CD4-positive, alpha-beta T cell treated with Interleukin-6 at 100 ng/mL for 8 hours (primary cell): ENCODE measurements at places on chromosomes 11 and 22.

GRCh38 chr22:22880645-22881044 is 7.0 kb upstream of the IGLL5 start:
- no peak for DNase-seq

DNA sequence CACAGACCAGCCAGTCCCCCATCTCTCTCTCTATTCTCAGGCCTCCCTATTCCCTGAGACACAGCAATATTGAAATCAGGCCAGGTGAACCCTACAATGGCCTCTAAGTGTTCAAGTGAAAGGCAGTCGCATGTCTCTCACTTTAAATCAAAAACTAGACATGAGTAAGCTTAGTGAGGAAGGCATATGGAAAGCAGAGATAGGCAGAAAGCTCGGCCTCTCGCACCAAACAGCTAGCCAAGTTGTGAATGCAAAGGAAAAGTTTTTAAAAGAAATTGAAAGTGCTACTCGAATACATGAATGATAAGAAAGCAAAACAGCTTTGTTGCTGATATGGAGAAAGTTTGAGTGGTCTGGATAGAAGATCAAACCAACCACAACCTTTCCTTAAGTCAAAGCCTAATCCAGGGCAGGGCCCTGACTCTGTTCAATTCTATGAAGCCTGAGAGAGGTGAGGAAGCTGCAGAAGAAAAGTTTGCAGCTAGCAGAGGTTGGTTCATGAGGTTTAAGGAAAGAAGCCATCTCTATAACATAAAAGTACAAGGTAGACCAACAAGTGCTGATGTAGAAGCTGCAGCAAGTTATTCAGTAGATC is 19.8 kb upstream of the MPZL2 start:
- no peak for DNase-seq

DNA sequence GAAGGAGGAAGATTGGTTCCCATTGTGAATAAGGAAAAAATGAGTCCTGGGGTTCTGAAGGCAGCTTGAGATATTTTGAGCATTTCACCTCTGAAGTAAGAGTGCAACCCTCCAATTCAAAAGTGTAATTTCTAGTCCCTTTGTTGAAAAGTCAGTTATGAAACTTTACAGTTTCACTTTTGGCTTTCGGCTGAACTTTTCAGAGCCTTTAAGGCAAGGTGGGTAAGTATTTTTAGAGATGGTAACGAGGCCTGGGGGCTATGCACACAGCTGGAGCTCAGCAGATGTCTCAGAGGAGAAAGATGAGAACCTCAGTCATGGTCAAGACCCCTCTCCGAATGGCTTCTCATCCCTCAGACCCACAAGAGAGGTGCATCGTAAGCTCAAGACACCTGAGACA is 267.6 kb downstream of the KIRREL3 start:
- no peak for DNase-seq

DNA sequence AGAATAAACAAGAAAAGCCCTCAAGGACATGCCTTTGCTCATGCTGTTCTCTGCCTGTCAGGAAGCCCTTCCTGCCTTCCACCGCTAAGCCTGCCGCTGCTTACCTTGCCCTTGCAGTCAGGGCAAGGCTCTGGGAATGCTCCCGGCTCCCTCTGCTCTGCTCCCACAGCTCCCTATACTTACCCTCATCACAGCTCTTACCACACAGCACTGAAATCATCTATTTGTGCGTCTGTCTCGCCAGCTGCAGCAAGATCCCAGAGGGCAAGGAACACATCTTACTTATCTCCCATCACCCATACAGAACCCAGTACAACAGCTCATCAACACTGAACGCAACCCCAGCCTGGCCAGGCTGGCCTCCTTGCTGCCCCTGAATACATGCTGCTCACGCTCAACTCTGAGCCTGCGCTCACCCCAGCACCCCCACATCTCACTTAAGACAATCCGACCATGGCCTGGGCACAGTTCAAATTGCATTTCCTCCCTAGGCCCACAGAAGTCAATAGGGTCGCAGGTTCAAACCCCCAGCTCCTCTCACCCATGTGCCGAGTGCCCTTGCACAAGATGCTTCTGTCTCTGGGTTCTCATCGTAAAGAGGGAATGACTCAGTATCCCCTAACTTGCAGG is 161.8 kb downstream of the IGLL1 start:
- DNase-seq: no peak

DNA sequence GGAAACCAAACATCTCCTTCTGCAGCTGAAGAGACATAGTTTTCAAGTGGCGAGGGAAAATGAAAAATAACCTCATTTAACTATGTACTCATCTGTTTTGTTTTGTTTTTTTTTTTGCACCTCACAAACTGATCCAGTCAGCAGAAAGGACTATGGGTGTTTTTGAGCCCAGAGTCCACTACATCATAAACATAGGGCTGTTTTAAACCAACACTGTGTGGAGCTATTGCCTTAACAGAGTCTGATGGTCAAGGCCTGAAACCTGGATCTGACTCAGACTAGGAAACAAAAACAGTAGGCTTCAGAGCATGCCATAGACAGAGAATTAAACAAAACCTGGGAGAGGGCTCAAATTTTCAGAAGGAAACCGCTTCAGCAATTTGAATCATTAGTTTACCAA is 99.3 kb upstream of the FSHB start:
- no peak for DNase-seq
